Kidney (tissue), 22 donors: ENCODE measurements at places on chromosomes 4 and X. TPM values are rescaled to one million over a fixed set of nuclear protein-coding genes. Genes with fewer than 3 reads are reported as not detected.

DNA sequence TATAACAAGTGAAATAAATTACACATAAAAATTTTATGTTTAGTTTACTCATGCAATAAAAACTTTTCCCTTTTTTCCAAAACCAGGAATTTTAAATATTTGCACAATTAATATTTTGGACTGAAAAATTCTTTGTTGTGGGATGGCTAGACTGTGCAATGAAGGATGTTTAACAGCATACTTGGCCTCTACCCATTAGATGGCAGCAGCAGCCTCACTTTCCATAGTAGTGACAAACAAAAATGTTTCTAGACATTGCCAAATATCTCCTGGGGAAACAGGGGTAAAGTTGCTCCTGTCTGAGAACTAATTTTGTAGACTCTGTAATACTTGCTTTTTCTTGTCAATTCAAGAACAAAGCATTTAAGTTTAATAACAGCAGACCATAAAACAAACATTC lies 49.8 kb downstream of the SCLT1 start:
- DNase-seq, result no peak

DNA sequence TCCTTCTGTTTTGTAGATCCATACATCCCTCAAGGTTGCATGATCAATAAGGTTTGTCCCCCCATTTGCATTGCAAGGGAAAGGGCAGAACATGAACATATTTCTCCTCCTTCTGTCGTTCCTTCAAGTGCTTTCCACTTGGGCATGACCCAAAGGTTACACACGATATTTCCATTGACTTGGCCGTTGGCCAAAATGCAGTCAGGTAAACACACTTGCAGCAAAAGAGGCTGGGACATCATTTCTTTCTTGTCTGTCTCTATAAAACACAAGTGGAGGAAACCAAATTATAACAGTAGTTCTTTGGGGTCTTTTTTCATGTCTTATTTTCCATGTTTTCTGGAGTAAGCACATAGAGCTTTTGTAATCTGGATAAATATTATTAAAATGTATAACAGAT lies 156.1 kb downstream of the FRAS1 start:
- no peak for DNase-seq

GRCh38 chrX:149704664-149705063 lies 7.2 kb upstream of the MAGEA11 start:
- no peak for DNase-seq

- DNase-seq, result no peak
Observed at GRCh38 chrX:115174548-115174947, 14.7 kb upstream of the RBMXL3 start.

DNA sequence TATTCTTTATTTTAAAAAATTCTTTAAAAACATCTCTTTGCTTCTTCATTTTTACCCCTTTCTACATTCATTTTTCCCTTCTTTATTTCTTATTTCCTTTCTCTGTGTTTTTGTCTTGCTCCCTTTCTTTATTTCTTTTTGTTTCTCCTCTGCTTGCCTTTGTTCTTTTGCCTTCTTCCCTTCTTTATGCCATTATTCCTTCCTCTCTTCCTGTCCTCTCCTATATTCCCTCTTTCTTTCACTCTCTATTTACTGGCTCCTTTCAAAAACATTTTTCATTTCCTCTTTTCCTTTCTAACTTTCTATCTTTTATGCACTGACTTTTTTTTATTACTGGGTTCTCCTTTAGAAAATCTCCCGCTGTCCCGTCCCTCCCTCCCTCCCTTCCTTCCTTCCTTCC lies 102.2 kb downstream of the RBMX2 start:
- no peak for DNase-seq

DNA sequence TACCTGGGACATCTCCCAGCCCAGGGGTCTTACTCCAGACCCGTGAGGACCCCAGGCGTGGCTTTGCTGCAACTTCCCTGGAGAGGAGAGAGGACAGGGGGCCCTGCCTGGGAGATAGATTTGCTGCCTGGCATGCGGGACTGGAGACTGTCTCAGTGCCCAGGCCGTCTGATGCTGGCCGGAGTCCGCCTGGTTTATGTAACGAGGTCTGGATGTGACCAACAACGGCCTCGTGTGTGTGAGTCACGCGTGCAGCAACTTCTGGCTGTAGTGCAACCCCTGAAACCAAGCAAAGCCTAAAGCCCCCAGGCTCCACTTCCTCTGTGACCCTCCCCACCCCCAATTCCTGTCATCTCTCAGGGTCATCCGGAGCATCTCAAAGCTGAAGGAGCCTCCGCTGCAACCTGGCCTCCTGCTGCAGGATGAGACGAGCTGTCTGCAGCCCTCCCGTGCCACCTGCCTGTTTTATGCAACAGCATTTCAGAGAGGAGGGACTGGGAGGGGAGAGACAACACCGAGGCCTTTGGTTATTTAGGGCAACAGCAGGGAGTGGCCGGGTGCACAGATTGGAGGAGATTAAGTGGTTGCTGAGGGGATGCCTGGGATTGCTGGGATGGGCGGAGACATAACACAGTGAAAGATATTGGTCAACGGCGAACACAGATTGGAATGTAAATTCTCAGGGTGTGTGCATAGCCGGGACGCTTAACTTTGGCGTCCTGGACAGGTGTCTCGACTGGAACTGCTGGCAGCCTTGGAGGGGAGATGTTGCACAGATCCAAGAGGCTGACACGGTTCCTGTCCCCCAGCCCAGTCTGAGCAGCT lies 16.0 kb downstream of the XG start:
- no peak for DNase-seq

- no peak for DNase-seq
Observed at GRCh38 chrX:15167826-15168225, 102.1 kb downstream of the ASB9 start.

- no peak for DNase-seq
Observed at GRCh38 chr4:62952366-62952765, 1456.9 kb downstream of the TECRL start.

DNA sequence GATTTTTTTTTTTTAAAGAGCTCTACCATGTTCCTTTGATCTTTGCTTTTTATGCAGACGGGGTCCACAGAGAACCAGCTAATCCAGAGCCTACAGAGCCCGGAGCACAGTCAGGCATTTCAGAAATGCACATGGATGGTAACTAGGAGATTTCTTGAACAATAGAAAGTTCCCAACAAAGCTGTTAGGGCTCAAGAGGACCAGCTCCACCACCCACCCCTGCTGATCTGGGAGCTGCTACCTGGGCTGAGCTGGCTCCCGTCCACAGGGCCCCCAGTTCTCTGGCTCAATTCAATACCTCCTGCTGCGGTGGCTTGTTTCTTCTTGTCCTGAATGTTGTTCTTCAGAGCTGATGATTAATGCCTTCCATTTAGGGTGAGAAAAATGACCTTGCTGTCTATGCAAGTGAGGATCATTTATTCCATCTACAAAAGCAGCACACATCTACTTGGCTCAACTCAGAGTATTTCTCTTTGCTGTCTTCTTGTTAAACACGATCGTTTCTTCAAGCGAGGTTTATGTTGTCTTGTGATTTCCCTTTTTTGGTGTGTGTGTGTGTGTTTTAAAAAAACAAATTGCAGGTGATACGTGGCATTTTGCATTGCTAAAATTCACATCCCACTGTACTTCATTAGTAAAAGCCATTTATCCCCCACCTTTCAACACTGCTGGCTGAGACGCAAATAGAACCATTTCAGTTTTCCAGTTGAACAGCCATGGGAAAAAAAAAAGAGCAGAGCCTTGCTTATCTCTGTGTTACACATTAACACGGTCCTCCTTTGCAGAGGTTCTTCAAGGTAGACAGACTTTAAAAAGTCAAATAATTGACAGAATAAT lies 31.3 kb downstream of the IGFBP7 start:
- DNase-seq, result peak; percentile 81

DNA sequence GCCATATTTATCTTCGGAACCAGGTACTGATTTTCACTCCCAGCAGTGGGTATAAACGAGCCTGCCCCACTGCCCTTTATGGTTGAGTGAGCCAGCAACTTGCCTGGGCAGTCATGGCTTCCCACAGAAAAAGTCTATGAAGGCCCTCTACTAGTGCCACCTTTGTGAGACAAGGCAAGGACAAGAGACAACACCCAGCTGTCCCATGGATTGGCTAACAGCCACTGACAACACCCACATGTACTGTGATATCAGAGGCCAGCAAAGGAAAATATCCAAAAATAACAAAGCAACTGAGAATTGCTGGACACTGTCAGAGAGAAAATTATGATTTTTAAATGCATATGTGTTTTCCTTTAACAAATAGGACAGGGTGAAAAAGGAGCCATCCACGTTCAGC lies 248.4 kb upstream of the TTC29 start:
- peak; percentile 68 for DNase-seq

IL3RA gene
- total RNA-seq, result 4.6 TPM

DNA sequence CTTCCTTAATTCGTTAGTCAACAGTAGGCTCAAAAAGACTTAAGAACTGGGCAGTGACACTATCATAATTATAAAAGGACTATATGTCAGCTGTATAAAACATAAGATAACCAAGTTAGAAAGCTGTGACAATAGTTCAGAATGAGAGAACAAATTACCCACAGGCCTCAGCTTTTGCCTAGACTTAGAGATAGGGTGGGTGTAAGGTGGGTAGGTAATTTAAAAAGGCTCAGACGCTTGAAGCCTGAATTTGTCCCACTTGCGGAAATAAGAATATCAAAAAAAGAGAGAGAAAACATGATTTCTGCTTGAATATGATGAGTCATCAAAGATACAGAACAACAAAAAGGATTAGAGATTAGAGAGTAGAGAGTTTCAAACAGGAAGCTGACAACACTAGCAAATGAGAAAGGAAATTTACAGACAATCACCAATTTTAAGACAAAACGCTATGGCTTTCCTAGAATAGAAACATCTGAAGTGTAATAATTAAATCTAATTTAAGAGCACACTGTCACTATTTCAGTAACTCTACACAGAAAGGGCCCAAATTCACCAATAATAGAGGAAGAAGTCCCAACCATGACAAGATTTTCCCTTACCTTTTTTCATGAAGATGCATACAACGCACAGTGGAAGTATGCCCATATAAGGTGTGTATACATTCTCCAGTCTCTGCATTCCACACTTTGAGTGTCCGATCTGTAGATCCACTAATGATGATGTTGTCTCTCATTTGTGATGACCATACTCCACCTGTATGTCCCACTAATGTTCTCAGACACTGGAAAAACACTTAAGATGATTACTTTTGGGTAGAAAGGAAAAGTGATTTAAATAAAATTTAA lies 208.1 kb downstream of the FBXW7 start:
- no peak for DNase-seq

GRCh38 chr4:84237008-84237407 lies 262.1 kb downstream of the NKX6-1 start:
- DNase-seq, result no peak

DNA sequence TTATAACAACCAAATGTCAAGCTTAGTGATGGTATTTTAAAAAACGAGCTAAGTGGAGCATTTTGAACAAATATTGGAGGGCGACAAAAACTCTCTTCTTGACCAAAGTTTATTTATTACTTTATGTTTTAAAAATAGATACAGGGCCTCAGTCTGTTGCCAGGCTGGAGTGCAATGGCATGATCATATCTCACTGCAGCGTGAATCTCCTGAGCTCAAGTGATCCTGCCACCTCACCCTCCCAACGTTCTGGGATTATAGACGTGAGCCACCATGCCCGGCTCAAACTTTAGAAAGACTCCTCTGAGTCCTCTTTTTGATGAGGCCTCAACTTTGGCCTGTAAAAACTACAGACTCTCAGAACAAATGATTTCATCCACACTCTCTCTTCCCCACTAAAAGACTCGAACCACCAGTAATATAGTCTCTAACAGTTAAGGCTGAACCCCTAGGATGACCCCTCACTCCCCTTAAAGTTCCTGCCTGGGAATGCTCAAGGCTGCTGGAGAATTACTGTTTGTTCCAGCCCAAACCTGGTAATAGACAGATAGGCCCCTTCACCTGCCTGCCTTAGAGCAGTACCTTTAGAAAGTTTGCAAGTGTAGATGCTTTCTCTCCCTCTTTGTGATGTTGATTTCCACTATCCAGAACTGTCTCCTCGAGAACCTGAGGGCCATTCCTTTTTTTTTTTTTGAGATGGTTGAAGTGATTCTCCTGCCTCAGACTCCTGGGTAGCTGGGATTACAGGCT lies 55.3 kb upstream of the HPSE start:
- DNase-seq, result no peak

DNA sequence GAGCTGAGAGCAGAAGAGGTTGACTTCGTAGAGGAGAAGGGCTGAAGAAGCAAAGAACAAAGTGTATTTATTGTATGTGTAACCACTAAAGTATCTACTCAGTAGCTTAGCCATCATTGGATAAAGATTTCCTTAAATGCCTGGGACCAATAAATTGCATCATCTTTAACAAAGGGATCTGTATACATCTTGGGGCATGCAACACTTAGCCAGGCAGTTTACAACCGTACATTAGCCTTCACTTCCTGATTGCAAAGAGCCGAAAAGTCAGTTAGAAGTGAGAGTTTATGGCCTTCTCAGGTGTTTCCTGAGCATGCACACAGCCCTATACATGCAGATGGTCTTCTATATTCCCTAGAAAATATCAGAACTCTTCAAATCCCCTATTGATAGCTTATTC lies 68.0 kb upstream of the MAGED1 start:
- no peak for DNase-seq

LNX1 gene
- 25.6 TPM for total RNA-seq

- DNase-seq, result peak; percentile 68
Observed at GRCh38 chr4:127783026-127783769, 1.1 kb downstream of the HSPA4L start.

- DNase-seq, result no peak
Observed at GRCh38 chr4:24574236-24574635, 10.1 kb downstream of the DHX15 start.

DNA sequence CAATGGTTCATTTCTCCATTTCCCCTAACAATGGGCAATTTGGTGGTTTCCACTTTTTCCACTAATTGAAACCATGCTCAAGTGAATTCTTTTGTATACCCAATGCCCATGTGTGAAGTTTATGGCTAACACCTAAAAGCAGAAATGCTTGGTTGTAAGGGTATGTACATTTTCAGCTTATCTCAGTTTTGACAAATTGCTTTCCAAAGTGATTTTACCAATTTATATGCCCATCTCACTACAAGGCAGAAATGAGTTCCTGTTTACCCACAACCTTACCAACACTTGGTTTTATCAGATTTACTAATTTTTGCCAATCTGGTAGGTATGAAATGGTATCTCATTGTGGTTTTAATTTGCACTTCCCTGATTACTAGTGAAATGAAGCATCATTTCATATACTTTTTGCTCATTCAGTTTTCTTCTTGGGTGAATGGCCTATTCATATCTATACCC lies 14.8 kb downstream of the GPR34 start:
- DNase-seq, result no peak

DNA sequence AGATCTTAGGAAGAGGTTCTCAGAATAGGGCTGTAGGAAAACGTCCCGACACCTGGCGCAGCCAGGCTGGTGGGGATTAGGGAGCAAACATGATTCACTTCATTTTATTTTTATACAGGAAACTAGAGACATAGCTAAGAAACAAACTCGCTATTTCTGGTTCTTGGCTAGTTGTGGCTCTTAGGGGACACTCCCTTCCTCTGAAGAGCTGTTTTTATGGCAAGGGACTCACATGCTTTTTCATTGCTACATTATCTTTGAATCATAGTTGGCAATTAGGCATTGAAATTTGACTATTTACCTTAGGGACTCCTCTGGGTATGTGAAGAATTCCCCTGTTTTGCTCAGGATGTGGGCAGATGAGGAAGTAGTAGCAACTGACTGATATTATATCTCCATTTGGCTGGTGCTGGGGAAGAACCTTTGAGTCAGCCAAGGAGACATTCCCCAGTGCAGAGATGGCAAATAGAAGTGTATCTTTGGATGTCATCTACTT lies 174.5 kb downstream of the SMIM20 start:
- no peak for DNase-seq
